NCI-H226 (cell line): ENCODE measurements at places on chromosomes 7 and 10.

GRCh38 chr10:26681076-26681475 lies 16.4 kb upstream of the PDSS1 start:
- DNase-seq = no peak

DNA sequence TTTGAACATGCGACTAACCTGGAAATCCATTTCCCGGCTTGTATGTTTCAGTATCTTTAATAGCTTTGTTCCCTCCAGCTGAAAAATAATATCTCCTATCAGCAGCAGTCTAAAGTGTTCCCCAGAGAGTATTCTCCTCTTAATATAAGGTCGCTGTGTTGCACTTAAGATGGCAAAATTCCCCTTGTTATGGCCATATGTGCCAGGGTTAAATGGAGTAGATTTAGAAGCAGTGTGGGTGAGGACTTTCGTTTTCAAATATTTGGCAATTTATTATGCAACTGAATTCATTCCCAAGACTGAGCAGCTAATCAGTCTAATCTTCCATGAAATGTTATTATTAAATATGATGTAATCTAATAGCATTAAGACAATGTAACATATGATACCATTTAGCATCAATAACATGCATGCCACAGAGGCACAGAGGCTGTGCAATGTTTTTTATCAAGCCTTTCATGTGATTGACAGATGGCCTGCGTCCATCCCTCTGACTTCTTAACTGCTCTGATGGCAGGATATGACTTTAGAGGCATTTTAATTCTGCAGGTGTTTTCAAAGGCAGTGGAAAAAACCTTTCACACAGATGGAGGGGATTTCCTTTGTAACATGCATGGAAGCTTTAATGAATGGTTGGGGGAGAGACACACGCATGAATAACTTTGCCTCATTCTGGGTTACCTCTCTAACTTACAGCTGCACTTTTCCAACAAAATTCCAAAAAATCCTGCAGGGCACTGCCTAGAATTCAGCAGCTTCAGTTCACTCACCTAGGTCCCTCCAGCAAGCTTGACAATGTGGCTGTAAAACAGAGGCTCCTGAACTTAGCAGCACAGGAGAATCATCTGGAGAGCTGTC lies 55.1 kb upstream of the ZPBP start:
- no peak for DNase-seq

- no peak for DNase-seq
Measured at GRCh38 chr7:47373871-47374451, 207.9 kb downstream of the TNS3 start.

GRCh38 chr10:48951707-48952106 lies 12.1 kb upstream of the LRRC18 start:
- no peak for DNase-seq

GRCh38 chr10:70683601-70683934 lies 11.3 kb downstream of the ADAMTS14 start:
- DNase-seq = no peak

GRCh38 chr10:86659721-86660453 lies 5.5 kb downstream of the OPN4 start:
- no peak for DNase-seq

DNA sequence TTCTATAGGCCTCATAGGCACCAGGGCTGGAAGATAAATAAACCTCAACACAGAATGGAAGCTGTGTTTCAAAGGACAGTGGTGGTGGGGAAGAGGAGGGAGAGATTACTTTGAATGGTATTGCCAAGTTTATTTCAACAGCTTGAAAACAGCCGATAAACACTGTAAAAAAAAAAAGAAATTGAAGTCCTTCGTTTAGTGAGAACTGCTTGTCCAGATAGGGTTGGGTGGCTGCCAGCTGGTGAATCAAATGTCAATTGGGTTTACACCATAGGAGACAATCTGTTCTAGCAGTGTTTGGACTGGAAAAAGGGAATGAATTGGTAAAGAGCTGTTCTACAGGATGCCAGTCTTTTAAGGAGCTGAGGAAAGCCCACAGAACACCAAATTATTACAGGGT lies 254.8 kb downstream of the PHF14 start:
- no peak for DNase-seq
